ENCODE measurements at places on chromosomes 6 and 20.

GRCh38 chr6:159973406-159973805, 4.5 kb downstream of the IGF2R start:
- DNase-seq: no peak

DNA sequence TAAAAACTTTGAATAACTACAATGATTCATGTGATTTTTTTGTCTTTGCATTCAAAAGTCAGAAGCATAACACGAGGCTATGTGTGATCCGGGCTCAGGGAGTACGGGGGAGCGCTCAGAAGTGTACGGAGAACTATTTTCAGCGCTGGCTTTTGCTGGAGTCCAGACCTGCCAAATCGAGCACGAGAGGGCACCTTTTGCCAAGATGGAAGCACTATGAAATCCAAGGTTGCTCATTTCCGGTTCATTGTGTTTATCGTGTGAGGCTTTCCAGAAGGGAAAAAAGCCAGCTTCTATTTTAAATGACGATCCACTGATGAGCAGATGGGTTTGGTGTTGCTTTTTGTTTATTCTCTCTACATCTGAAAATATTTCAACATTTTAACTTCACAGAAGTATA, 11.3 kb downstream of the RAMACL start:
- DNase-seq: no peak

GRCh38 chr6:21098134-21098533, 495.4 kb upstream of the SOX4 start:
- no peak for DNase-seq

- DNase-seq: no peak
Observed at GRCh38 chr20:41169791-41170351, 32.5 kb downstream of the PLCG1 start.

DNA sequence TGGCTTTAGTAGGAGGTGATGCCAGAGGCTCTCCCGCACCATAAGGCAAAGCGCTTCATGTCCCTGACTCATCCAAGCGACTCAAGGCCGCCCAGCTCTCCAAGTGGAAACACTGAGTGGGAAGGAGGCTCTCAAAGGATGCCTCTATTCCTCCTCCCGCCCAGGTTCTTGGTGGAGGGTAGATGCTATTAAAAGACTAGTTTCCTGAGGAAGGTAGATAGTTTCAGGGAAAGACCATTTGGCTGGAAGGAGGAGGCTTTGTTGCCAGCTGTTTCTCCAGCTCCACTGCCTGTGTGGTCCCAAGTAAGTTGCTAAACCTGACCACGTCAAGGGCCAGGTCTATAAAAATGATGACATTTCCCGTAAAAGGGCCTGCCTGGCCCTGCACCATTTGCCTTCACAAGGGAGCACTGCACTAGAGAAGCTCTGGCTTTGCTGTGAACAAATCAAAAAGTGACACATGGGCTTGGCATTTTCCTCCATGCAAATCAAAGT, 48.2 kb downstream of the GMDS start:
- DNase-seq: no peak

GRCh38 chr6:135906972-135907465, 55.5 kb downstream of the PDE7B start:
- no peak for DNase-seq

- no peak for DNase-seq
Observed at GRCh38 chr20:23116311-23117089, 30.4 kb upstream of the CD93 start.

DNA sequence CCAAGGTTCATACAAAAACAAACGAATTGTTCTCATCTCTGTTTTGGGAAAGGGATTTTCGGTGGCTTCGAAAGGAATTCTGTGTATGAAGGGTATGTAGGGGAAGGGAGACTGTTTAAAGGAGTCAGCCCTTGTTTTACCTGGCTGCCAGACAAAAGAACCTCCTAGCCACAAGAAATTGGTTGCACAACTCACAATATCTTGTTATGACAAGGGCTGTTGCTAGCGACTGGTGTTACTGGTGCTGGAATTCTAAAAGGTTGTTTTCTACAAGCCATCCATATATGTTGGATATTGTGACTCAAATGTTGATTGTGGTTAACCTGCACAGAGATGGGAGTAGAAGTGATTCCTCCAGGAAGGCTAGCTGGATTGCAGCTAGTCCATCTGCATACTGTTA, 34.6 kb upstream of the CITED2 start:
- DNase-seq: no peak

GRCh38 chr20:50196248-50196647, 5.6 kb downstream of the CEBPB start:
- peak; percentile 65 for DNase-seq

Data from NCI-H2171 (cell line).